ENCODE measurements at places on chromosomes 4 and X. TPM values are rescaled to one million over a fixed set of nuclear protein-coding genes. Genes with fewer than 3 reads are reported as not detected.

Gene ITIH6
- 2.8 TPM for total RNA-seq

Gene MYOZ2
- not detected for total RNA-seq

Gene MFSD8
- total RNA-seq, result 8.3 TPM

Gene EDA
- total RNA-seq, result not detected

Gene CLDN2
- total RNA-seq, result 0.08 TPM

Gene TMEM150C
- total RNA-seq, result 0.04 TPM

Gene TRO
- total RNA-seq, result 3.3 TPM

Gene DGAT2L6
- total RNA-seq, result not detected

Gene RHOXF2
- not detected for total RNA-seq

Gene CXCL10
- not detected for total RNA-seq

Gene MAGEB2
- total RNA-seq, result 0.15 TPM

Gene SMIM9
- not detected for total RNA-seq

Gene MPC1L
- total RNA-seq, result not detected

Gene TASL
- total RNA-seq, result not detected

Measured in A375 (cell line).